Mammary epithelial cell (primary cell): ENCODE measurements at places on chromosomes 4 and X. TPM values are rescaled to one million over a fixed set of nuclear protein-coding genes. Genes with fewer than 3 reads are reported as not detected.

Gene AREG
- 2,145 and 3,723 TPM in 2 replicates for total RNA-seq

Gene CXorf51A
- total RNA-seq: not detected

Gene AKAP4
- not detected in 2 replicates for total RNA-seq

Gene XPNPEP2
- not detected for total RNA-seq

Gene C4orf33
- 11.5 TPM for total RNA-seq

Gene RPA4
- total RNA-seq: 0.83 TPM

Gene EDA
- 0.56 and 1.4 TPM in 2 replicates for total RNA-seq

Gene BEX5
- 0.38 TPM in 1 of 2 replicates, not detected in the other for total RNA-seq

Gene FATE1
- total RNA-seq: not detected

Gene SSX2
- not detected for total RNA-seq

Gene PFKFB1
- total RNA-seq: 0.40 and 0.67 TPM in 2 replicates

Gene PAGE2
- total RNA-seq: not detected in 2 replicates

Gene SPINK2
- total RNA-seq: not detected in 2 replicates

Gene HMGN5
- total RNA-seq: 2.7 TPM in 2 replicates

Gene NAP1L3
- 0.21 and 0.42 TPM in 2 replicates for total RNA-seq

Gene GPC3
- total RNA-seq: not detected in 2 replicates

Gene CT45A10
- total RNA-seq: not detected

Gene PRRG1
- total RNA-seq: 9.4 and 13.9 TPM in 2 replicates

Gene PHOX2B
- total RNA-seq: not detected in 2 replicates

Gene CFAP299
- total RNA-seq: not detected

Gene BDH2
- total RNA-seq: 23.0 TPM

Gene EVC2
- total RNA-seq: 2.9 and 4.4 TPM in 2 replicates

Gene SSX4
- total RNA-seq: not detected

Gene SPANXA1
- total RNA-seq: not detected in 2 replicates

Gene CSAG2
- total RNA-seq: not detected in 2 replicates

Gene FRMD7
- total RNA-seq: not detected in 2 replicates

Gene BMPR1B
- total RNA-seq: 1.7 and 2.7 TPM in 2 replicates
